ENCODE measurements at places on chromosomes 13 and 19.

DNA sequence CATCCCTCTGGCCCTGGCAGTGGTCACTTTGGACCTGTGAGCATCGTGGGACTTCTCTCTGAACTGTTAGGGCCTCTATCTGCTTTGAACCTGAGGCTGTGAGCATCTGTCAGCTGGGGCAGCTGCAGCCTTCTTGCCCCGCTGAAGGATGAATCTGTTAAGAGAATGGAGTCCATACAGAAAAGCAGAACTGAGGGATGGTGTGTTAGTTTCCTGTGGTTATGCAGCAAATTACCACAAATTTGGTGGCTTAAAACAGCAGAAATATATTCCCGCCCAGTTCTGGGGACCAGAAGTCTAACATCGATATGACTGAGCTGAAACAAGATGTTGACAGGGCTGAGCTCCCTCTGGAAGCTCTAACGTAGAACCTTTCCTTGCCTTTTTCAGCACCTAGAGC is 1.6 kb upstream of the ZNF497 start:
- DNase-seq: no peak

GRCh38 chr19:854549-854948 is 2.4 kb downstream of the ELANE start:
- DNase-seq: no peak

GRCh38 chr13:47146136-47146535 is 249.3 kb upstream of the HTR2A start:
- no peak for DNase-seq

GRCh38 chr19:29371251-29372090 is 154.3 kb upstream of the VSTM2B start:
- DNase-seq: no peak

GRCh38 chr19:33306191-33306590 is 3.9 kb upstream of the CEBPA start:
- no peak for DNase-seq

- no peak for DNase-seq
These were observed 8.8 kb downstream of the GIPR start for GRCh38 chr19:45676851-45677263.

DNA sequence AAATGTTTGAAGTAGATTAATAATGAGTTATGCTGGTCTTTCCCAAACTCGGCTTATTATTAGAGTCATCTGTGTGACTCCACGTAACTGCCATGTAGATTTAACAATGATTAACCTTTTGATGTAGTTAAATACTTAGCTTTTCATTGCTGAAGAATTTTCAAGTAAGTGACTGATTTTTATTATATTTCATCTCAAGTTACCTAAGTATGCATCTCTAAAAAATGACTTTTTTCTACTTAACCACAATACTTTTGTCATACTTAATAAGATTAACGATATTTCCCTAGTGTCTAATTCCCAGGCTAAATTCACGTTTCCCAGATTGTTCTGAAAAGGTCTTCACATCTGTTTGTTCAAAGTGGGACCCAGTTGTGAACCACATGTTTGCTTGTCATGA is 17.8 kb downstream of the BIVM start:
- DNase-seq: no peak

- DNase-seq: no peak
These were observed 43.5 kb upstream of the SERTM1 start for GRCh38 chr13:36630181-36630803.

DNA sequence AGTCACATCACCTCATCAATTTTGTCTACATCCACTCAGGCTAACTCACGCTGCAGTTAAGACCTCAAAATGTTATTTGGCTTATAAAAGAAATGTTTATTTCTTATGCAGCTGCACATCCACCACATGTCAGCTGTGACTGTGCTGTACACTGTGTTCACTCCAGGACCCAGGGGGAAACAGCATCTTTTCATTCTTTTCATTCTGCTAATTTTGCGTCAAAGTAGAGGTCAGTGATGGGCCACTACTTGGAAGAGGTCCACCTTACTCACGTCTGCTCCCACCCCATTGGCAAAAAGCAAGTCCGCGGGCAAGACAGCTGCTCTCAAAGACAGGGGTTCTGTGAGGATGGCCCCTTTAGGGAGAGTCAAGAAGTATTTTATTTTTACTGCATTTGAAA is 4.5 kb upstream of the DCT start:
- no peak for DNase-seq

GRCh38 chr13:74372511-74372910 is 238.3 kb upstream of the KLF12 start:
- DNase-seq: no peak

DNA sequence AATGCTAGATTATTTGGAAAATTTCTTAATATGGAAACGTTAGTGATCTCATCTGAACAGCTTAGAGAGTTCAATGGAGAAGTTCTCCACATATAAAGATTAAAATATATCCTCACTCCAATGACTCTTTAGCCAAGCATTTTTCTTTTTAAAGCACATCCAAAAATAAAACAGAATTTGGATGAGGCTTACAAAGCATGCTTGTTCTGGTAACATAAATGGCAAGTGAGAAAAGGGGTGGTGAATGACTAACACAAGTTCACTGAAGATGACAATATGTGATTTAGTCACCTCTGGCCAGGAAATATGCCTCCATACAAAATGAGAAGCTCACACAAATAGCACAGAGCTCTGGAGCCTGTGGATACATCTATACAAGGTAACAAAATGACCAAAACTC is 253.0 kb downstream of the PCDH20 start:
- DNase-seq: no peak

DNA sequence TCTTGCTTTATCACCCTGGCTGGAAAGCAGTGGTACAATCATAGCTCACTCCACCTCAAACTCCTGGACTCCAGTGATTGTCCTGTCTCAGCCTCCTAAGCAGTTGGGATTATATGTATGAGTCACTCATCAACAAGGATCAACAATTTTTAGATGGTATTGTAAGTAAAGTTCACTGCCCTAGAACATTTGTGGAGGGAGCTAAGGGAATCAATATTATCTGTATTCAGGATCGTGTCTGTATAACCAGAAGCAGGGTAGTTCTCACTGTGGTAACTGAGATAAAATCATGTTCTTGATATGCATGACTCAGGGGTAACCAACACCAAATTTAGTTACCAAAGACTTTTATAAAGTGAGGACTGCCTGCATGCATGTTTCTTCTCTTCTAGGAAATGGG is 27.0 kb downstream of the ZMYM5 start:
- no peak for DNase-seq

DNA sequence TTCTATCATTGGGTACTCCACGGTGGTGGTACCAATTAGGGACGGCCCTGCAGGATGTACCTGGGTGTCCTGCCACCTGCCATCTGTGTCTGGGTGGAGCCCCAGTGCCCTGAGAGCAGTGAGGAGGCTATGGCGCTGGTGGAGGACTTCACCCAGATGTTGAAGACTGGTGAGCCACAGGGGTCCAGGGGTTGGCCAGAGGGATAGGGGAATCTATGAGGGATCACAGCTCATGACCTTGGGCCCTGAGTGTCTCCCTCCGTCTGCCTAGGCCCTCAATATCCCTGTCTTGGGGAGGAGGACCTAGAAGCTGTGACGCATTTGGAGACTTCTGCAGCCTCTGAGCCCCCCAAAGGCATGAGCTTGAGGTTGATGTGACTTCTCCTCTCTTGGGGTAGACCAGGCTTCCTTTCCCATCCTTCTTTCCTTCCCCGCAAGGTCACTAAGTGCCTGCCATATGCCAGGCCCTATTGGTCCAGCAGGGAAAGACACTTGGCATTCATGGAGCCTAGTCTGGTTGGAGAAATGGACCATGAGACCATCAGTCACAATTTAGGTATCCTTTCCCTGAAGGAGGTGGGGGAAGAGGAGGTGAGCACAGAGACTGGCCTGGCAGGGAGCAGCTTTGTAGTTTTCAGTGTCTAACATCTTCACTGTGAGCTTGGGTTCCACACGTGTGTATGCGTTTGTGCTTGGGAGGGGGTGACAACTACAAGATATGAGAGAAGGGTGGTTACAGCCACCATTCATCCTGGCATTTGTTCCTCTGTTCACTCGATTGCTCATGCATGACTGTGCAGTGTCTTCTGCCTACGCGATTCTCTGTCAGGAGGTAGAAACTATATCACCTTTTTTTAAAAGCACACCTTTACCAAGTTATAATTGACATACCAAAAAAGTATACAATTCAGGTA is 5.1 kb upstream of the MZF1 start:
- DNase-seq: no peak

- DNase-seq: no peak
These were observed 198.6 kb downstream of the TEX29 start for GRCh38 chr13:111519041-111519440.

- DNase-seq: no peak
These were observed 4.4 kb downstream of the WDR18 start for GRCh38 chr19:988510-988909.

DNA sequence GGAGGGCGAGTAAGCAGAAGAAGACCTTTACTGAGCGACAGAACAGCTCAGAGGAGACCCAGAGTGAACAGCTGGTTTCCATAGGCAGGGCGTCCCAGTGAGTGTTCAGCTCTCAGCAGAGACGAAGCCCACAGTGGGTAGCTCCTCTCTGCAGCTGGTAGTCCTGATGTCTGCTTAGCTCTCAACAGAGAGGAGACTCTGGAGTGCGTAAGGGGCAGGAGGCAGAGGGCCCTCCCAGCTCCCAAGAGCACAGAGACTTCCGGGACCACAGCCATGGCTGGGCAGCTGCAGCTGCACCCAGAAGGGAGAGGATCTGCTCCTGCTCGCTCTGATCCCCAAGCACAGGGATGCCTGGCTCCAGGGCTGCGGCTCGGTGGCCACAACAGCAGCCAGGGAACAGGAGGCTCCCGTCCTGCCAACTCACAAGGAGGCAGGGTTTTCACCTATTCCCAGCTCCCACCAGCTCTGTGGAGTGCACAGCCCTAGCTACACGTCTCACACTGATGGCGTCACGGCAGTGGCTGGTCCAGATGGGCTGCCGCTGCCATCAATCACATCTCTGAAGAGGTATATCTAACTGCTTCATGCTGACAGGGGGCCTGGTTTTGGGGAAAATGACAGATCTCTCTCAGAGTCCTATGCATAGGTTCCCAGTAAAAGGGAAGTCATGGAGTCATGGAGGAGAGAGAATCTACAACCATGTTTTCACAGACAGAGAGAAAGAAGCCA is 2660.1 kb upstream of the PCDH20 start:
- DNase-seq: no peak

DNA sequence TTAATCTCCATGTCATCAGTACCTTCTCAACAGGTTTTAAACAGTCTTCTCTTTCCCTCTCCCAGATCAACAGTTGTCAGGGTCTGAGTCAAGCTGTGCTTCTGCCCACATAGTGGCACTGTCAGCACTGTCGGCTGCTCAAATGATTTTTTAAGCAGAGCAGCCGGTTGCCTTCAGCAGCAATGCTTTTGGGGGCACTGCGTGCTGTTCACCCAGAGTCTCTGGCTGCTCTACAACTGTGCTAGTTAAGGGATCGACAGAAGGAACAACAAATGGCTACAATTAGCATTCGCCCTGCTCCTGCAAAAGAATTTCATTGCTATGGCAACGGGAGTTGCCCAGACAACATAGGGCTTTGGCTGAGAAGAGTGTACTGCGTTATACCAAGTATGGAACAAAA is 412.9 kb downstream of the DIAPH3 start:
- peak; percentile 18 for DNase-seq

DNA sequence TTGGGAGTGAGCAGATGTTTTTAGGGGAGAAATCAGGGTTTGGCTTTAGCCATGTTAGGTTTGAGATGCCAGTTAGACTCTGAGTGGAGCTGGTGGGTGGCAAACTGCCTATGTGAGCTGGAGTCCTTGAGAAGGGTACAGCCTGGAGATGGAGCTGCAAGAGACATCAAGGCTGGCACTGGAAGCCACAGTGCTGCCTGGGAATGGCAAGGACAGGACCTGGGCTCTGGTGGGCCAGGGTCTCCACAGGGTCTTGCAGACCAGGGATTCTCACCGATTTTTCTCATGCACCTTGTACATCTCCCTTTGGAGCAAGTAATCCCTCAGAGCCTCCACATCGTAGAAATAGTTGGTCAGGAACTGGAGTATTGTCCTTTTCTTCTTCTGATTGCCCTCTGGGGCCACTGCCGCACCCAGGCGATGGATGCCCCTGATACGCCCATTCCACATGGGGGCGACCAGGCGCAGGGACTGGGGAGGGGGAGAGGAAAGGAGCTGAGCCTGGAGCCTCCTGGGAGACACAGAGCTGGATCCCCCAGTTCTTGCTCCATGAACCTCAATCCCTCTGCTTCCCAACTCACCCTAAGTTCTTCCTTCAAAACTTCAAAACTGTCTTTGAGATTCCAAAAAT is 1.7 kb downstream of the DMAC2 start:
- no peak for DNase-seq

GRCh38 chr13:52454459-52454819 is 839 bp upstream of the CKAP2 start:
- no peak for DNase-seq

- no peak for DNase-seq
These were observed 37.5 kb upstream of the CEACAM20 start for GRCh38 chr19:44566984-44567383.

GRCh38 chr13:34349091-34349722 is 531.3 kb downstream of the RFC3 start:
- DNase-seq: peak; percentile 50

- no peak for DNase-seq
These were observed 12.4 kb downstream of the DPRX start for GRCh38 chr19:53644061-53644816.

DNA sequence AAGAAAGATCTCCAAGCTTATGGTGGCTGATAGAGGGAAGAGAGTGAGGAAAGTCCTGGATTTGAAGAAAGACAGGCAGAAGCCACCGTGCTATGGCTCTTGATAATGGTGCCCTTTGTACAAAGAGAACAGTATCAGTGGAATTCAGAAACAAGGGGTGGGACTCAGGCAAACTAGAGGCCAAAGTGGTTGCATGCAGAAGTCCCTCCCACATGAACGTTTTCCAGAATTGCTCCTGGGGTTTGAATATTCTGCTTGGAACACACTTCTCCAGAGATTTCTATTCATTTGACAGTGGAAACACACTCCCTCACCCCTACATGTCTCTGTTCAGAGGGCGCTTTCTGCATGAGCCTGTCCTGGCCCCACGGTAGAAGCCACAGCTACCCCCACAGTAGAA is 10.1 kb upstream of the MBNL2 start:
- no peak for DNase-seq

GRCh38 chr13:27014406-27015359 is 156.9 kb downstream of the USP12 start:
- DNase-seq: no peak

GRCh38 chr19:18373892-18374629 is 11.9 kb upstream of the GDF15 start:
- DNase-seq: peak; percentile 77

GRCh38 chr13:30837227-30838159 is 68.6 kb upstream of the MEDAG start:
- DNase-seq: no peak

GRCh38 chr19:16820056-16820455 is 9.1 kb upstream of the SIN3B start:
- no peak for DNase-seq

Measured in amniotic stem cell (primary cell).